ENCODE measurements at places on chromosomes 2 and 18. TPM values are rescaled to one million over a fixed set of nuclear protein-coding genes. Genes with fewer than 3 reads are reported as not detected.

INHBB gene
- total RNA-seq = 6.1 TPM

SERPINB13 gene
- total RNA-seq = not detected

KYNU gene
- 0.27 TPM for total RNA-seq

IL36RN gene
- not detected for total RNA-seq

DSG3 gene
- not detected for total RNA-seq

HOXD9 gene
- total RNA-seq = not detected

BIN1 gene
- total RNA-seq = 43.7 TPM

GKN1 gene
- total RNA-seq = not detected

DLX1 gene
- not detected for total RNA-seq

MERTK gene
- total RNA-seq = 6.4 TPM

CNDP1 gene
- total RNA-seq = 0.36 TPM

POTEE gene
- total RNA-seq = 0.18 TPM

TSHZ1 gene
- total RNA-seq = 14.4 TPM

RNU2-63P gene
- not detected for total RNA-seq

CACNB4 gene
- total RNA-seq = 75.6 TPM

C2orf92 gene
- 15.7 TPM for total RNA-seq

TNFRSF11A gene
- 1.1 TPM for total RNA-seq

LRRC30 gene
- not detected for total RNA-seq

TXNDC2 gene
- not detected for total RNA-seq

CDH7 gene
- 39.9 TPM for total RNA-seq
